ENCODE measurements at places on chromosomes 3 and 15. TPM values are rescaled to one million over a fixed set of nuclear protein-coding genes. Genes with fewer than 3 reads are reported as not detected.

The VIPR1 gene
- 0.41 TPM for total RNA-seq

DNA sequence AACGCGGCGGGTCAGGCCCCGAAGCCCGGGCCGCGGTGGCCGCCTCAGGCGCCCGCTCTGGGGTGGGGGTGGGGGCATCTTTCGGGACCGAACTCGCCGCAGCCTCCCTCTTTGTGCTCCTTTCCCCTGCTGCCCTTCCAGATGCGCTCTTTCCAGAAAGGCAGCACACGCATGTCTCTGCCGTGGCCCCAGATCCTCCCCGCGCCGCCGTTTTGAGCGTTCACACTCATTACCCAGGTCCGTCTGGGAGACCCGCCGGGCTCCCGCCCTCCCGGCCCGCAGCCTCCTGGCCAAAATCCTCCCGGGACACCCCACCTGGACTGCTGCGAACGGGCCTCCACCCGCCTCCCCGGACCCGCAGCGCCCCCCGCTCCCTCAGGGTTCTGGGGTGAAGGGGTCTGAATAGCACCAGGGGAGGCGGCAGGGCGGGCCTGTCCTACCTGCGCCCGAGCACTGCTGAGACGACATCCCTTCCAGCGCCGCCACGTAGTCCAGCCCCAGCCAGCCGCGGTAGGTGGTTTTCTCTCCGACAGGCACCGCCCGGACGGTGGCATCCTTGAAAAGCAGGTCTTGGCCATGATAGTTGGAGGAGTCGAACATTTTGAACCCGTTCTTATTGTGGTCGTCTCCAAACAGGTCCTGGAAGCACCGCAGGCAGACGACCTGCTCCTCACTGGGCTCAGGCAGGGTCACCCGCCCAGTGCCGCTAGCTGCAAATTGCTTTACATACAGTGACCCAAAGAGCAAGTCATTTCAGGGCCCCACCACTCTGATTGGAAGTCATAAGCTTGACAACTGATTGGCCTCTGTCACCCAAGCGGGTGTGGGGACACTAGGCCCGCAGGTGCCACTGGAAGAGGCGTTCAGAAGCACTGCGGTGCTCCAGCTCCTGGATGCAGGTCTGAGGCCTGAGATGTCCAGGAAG, 25.9 kb downstream of the MELTF start:
- no peak overlapping the region for H3K27ac ChIP-seq
- H3K27me3 ChIP-seq, result no peaks in the 10 kb centered on the region
- H3K4me3 ChIP-seq, result peak overlapping the region; percentile 66
- peak; percentile 73 for DNase-seq
- peaks cover 22% of the 10 kb centered on the region for H3K4me1 ChIP-seq

GRCh38 chr15:44647036-44647435, 16.4 kb downstream of the SPG11 start:
- H3K4me1 ChIP-seq, result peaks cover 3% of the 10 kb centered on the region
- H3K4me3 ChIP-seq, result no peak overlapping the region
- no peak for DNase-seq
- H3K27ac ChIP-seq, result no peak overlapping the region

DNA sequence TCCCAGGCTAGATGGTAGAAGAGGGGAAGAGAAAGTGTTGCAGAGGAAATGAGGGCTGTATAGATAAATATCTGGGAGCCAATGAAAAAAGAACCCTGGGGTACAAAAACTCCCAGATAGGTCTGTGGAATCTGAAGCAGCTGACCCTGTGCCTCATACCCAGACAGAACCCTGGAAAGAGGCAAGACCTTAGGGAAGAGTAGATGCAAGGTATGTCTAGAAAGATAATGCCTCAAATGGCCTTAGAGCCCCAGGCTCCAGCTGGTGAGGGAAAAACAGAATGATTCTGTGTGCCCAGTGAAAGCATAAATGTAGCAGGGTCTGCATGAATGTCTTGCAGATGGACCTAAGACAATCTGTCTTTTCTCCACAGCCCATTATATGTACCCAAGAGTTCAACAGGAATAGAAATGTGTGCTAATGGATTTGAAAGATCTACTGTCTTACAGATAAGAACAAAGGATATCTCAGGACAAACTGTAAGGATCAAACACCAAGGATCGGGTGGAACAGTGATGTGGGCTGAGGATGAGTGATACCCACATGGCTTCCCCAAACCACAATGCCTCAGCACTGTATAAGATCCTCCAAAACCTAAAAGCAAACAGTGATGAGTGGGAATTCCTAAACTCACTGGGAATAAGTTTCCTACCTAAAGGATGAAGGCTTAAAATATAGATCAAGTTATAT, 58.8 kb downstream of the NCEH1 start:
- no peaks in the 10 kb centered on the region for H3K27me3 ChIP-seq
- H3K4me3 ChIP-seq, result no peak overlapping the region
- H3K4me1 ChIP-seq, result no peaks in the 10 kb centered on the region

DNA sequence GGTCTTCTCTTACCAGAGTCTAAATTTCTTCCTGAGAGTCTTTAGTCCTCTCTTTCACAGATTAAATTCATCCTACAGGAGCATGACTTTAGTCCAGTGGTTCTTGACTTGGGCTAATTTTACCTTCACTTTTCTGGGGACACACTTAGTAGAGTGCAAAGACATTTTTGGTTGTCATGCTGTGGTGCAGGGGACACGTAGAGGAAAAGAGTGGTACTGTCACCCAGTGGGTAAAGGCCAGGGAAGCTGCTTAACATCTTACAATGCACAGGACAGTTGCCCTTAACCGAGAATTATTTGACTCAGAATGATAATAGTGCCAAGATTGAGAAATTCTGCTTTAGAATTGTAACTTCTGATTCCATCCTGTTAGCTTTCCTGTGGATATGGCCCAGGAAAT, 772.5 kb upstream of the GRM7 start:
- H3K27ac ChIP-seq, result no peak overlapping the region
- no peaks in the 10 kb centered on the region for H3K4me1 ChIP-seq
- H3K27me3 ChIP-seq, result no peaks in the 10 kb centered on the region
- H3K36me3 ChIP-seq, result no peaks in the 10 kb centered on the region
- DNase-seq, result peak; percentile 47

GRCh38 chr15:99472416-99473145, 93.2 kb upstream of the MEF2A start:
- H3K4me3 ChIP-seq, result no peak overlapping the region
- DNase-seq, result no peak
- H3K27ac ChIP-seq, result no peak overlapping the region
- peaks cover 53% of the 10 kb centered on the region for H3K4me1 ChIP-seq

DNA sequence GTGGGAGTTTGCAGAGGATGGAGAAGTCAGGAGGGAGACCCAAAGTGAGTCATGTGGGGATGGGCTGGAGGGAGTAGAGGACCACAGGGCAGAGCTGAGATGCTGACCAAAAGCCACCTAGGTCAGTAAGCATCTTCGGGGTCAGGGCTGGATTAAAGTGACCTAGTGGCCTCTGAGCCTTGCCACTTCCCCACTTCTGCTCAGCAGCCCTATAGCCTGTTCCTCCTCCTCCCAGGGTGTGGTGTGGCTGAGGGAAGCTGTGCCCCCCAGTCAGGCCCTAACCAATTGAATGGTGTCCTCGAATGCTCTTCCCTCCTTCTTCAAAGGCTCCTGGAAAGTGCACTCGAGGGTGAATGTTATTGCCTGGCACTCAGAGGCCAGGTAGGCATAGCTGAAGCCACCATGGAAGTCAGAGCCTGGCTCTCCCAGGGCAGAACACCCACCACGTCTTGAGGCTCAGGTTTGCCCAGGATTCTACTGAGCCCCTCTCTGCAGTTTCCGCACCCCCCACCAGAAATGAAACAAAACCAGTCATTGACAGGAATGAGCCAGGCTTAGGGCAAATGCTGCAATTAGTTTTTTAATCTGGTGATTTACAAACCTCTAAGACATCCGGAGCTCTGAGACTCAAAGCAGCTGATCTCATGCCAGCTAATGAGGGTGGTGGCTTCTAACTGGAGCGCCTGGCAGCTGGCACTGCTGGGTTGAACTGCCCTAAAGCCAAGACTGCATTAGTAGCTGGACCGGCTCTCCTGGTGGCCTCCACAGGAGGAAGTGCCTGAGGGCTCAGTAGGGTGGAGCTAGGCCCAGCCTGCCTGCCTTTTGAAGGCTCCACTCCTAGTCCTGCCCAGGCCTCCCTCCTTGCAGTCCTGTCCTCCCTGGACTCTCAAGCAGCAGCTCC, 26.0 kb upstream of the VIPR1 start:
- no peaks in the 10 kb centered on the region for H3K4me1 ChIP-seq
- no peak overlapping the region for H3K4me3 ChIP-seq
- DNase-seq, result no peak
- H3K27me3 ChIP-seq, result no peaks in the 10 kb centered on the region
- no peaks in the 10 kb centered on the region for H3K36me3 ChIP-seq
- H3K27ac ChIP-seq, result no peak overlapping the region

DNA sequence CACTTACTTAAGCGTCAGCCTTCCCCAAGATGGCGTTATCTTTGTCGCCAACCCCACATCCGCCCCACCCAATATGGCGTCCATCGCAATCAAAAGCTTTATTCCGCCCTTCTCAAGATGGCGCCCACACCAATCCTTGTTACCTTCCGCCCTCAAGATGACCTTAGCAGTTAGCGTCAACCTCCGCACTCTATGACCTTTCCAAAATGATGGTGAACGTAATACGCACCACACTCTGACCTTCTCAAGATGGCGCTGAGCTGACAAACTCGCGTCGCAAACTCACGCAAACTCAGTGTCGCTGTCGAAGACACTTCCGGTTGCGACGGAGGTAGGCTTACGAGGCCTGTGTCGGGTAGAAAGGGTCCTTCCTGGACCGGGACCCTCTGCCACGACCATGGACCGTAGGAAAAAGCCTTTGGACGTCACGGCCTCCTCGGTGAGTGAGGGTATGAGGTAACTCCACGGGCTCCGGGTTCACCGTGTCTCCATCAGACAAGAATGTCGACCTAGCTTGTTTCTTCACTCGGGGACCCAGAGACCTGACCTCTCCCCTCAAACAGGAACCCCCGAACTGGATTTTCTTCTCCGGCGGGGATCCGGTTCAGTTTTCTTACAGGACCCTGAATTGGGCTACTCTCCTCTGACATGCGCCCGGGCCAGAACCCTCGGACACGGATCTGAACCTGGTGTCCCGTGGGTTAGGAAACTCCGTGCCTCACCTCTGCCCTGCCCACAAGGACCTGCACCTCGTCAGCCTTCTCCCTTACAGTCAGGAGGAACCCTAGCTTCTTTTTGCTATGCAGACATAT, at the start of gene CCDC174:
TSS of gene CCDC174 (plus strand) at position 323 of the 812 bp plus-strand sequence. CDS start at position 398, 75 bp downstream.
- H3K4me1 ChIP-seq, result peaks cover 25% of the 10 kb centered on the region
- DNase-seq, result peak; percentile 99
- peaks cover 27% of the 10 kb centered on the region for H3K36me3 ChIP-seq
- peak within 1 kb of the TSS; percentile 98 for H3K4me3 ChIP-seq

Data from Karpas-422 (cell line).